ENCODE measurements at places on chromosomes 12 and 14.

- no peak for DNase-seq
Observed at GRCh38 chr12:119258149-119258548, 76.4 kb upstream of the CCDC60 start.

DNA sequence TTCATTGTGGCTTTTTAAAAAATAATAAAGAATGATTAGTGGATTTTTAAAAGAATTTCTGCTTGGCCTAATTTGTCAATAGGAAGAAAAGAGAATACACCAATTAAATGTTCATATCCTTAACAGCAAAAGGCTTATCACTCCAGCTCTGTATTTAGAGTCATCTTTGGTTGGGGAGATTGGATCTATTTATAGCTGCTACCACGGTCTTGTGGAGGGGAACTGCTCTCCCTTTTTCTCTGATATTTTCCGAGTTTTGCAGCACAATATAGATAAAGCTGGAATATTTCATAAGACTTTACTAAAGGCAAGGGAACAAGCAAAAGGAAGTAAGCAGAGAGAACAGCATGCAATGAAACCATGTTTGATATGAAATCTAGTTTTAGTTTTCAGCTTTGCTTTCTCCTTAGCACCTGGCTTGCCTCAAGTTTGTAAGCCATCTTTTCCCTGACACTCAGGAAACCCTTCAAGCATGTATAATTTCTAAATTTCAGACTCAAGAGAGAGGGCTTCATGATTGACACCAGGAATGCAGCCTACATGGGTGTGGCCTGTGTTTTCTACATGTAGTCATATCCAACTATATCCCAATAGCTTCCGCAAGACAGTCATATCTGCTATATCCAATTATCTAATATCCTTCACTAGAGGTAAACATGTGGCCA lies 35.2 kb downstream of the BRMS1L start:
- DNase-seq: no peak

- no peak for DNase-seq
Observed at GRCh38 chr14:35167496-35167895, 45.1 kb downstream of the PRORP start.

- DNase-seq: no peak
Observed at GRCh38 chr14:42950363-42950762, 1343.7 kb downstream of the LRFN5 start.

- no peak for DNase-seq
Observed at GRCh38 chr12:89276860-89277259, 75.4 kb downstream of the DUSP6 start.

- no peak for DNase-seq
Observed at GRCh38 chr12:91380631-91381030, 198.0 kb upstream of the DCN start.

DNA sequence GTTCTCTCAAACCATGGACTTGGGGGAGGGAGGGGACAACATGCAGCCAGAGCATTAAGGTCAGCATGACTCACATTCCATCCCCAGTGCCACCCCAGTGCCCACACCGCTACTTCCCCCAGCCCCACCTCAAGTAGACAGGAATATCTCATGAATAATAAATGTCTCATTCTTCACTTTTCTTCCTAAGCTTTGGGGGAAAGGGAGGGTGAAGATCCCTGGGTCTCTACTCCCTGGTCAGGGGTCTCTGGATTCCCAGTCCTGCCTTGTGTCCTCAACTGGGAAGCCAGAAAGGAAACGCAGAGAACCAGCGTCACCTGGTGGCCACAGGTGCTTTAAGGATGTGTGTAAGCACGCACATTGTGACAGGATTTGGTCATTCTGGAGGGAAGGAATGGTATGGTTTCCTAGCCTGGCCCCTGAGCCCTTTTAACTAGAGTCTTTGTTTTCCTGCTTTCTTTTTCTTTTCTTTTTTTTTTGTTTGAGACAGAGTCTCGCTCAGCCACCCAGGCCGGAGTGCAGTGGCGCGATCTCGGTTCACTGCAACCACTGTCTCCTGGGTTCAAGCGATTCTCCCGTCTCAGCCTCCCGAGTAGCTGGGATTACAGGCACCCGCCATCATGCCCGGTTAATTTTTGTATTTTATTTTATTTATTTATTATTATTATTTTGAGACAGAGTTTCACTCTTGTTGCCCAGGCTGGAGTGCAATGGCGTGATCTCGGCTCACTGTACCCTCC lies 3.4 kb downstream of the GPR84 start:
- DNase-seq: no peak

Data from stimulated activated CD4-positive, alpha-beta T cell treated with anti-CD3 and anti-CD28 coated beads, Interleukin-1b, Interleukin-23, amount 100 ng/mL, for 1 hour (primary cell).